ENCODE measurements at places on chromosomes 12 and 14.

- no peaks in the 10 kb centered on the region for H3K36me3 ChIP-seq
- H3K27ac ChIP-seq, result no peak overlapping the region
- DNase-seq, result no peak
- H3K4me1 ChIP-seq, result no peaks in the 10 kb centered on the region
Observed at GRCh38 chr14:32564596-32564995, 235.5 kb downstream of the AKAP6 start.

GRCh38 chr12:121719926-121720414, 7.4 kb downstream of the TMEM120B start:
- no peak for DNase-seq
- H3K27me3 ChIP-seq, result no peaks in the 10 kb centered on the region
- H3K36me3 ChIP-seq, result peaks cover 9% of the 10 kb centered on the region
- peaks cover 2% of the 10 kb centered on the region for H3K4me1 ChIP-seq

- DNase-seq, result no peak
- H3K36me3 ChIP-seq, result peaks cover 4% of the 10 kb centered on the region
- H3K4me3 ChIP-seq, result no peak overlapping the region
- H3K27me3 ChIP-seq, result no peaks in the 10 kb centered on the region
- H3K27ac ChIP-seq, result no peak overlapping the region
Observed at GRCh38 chr14:33966276-33966675, 15.4 kb upstream of the EGLN3 start.

GRCh38 chr14:79376557-79376956, 834.7 kb downstream of the DIO2 start:
- peaks cover 2% of the 10 kb centered on the region for H3K4me1 ChIP-seq
- no peak overlapping the region for H3K4me3 ChIP-seq
- no peaks in the 10 kb centered on the region for H3K27me3 ChIP-seq
- no peaks in the 10 kb centered on the region for H3K36me3 ChIP-seq

DNA sequence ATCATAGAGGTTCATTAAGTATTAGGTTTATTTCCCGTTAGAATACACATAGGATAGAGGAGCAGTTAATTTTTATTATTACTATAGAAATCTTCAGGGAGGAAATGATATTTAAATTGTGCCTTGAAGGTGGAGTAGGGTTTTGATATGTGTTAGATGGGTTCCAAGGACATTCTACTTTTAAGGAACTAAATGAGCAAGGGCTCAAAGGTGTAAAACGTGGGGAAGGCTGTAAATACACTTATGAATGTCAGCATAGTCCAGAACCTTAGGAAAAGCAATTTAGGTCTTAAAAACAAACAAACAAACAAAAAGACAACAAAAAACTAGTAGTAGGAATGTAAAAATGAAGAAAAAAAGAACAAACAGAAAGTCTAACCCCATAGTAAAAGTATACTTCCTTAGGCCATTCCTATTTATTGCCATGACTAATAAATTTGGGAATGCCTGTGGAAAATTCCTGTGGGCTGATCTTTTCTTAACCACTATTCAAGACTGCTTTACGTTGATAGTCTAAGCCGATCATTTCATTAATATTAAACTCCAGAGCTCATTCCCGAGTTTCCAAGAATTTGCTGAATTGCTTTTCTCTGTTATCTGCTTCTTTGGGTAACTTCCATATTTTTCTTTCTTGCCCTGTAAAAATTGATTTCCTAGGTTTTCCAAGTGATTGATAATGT, 180.3 kb downstream of the RAD51B start:
- H3K4me1 ChIP-seq, result no peaks in the 10 kb centered on the region
- no peak for DNase-seq
- H3K27me3 ChIP-seq, result no peaks in the 10 kb centered on the region
- H3K27ac ChIP-seq, result no peak overlapping the region
